Posterior cingulate gyrus (tissue), 11 donors: ENCODE measurements at places on chromosomes 7 and 10.

DNA sequence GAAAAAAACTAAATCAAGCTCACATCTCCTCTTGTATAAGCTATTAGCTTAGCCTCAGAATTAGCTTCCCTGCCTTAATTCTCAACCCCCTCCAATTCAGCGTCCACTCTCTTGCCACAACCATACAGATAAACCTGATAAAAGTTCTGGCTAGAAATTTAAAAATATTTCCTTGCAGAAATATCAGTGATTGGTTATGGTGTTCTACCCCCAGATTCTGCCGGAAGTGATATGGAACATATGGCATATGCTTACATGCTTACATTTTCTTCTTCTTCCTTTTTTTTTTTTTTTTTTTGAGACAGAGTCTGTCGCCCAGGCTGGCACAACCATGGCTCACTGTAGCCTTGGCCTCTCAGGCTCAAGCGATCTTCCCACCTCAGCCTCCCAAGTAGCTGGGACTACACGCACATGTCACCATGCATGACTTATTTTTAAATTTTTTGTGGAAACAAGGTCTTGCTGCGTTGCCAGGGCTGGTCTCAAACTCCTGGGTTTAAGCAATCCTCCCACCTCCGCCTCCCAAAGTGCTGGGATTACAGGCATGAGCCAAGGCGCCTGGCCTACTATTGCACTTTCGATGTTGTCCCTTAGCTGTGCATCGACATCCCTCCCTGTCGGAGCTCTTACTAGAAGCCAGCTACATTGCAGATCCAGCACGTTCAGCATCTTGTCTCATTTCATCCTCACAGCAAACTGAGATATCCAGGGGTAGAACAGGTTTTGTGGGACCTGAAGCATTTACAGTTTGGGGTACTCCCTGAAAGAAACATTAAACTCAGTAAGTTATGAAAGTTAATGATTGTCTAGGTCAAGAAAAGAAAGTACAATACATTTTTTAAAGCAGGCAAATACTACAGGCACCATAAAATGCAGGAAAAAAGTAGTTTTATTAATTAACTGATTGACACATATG lies 205.6 kb upstream of the TCF7L2 start:
- no peak for DNase-seq

DNA sequence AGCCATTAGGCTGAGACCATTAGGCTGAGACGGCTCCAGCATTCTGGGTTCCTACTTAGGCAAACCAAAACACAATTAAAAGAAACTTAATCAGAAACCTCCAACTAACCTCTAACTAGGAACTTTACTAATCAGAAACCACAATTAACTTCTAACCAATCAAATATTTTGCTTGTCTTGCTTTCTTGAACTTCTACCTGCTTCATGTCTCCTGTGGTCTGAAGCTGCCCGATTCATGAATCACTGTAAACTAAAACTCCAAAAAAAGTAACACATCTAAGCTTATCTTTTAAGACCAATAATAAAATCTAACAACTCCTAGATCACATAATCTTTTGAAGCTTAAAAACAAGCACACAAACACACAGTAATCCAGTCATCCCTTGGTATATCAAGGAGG lies 76.1 kb downstream of the PDSS1 start:
- DNase-seq = no peak

- peak; percentile 51 for DNase-seq
Observed at GRCh38 chr7:87934699-87935383, 790 bp downstream of the ADAM22 start.

DNA sequence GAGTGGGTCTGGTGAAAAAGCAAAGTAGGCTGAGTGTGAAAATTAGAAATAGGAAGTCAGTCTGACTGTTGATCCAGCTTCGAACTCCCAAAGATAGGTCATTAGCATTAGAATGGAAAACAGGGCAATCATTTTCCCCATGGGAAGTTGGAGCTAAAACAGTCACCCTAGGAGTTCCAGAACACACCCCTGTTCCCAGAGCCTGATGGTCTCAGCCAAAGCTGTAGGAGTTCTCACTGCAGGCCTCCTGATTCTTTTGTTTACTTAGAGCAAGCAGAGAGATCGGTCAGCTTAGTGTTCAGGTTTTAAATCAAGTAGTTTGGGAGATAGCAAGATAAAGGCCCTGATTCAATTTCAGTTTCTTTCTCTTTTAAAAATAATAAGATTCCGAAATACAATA lies 28.8 kb upstream of the JCAD start:
- DNase-seq = no peak

DNA sequence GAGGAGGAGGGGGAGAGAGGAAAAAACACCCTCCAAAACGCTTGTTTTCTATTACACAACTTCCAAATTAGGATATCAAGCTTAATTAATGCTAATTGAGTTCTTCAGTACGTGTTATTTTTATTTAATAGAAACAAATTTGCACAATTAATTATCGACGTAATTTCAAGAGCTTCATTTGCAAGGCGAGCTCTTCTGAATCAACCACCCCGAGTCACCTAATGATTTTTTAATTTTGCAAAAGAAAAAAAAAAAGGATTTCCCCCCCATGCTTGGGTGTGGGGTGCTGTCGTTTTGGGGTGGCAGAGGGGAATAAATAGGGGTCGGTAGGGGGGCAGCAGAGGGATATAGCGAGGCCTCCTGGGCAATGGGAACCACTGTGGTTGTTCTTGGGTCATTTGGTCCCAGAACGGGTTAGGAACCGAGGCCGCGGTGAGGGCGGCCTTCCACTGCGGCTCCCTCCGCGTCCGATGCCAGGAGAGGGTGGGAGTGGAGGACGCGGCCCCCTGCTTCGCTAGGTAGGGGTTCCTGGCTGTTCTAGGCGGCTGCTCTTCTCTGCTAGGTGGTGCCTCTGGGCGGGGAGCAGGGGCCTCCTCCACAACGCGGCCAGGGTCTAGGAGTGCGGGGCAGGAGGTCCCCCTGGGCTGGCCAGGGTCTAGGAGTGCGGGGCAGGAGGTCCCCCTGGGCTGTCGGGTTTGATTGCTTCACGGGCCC lies 7.3 kb downstream of the UNCX start:
- no peak for DNase-seq

DNA sequence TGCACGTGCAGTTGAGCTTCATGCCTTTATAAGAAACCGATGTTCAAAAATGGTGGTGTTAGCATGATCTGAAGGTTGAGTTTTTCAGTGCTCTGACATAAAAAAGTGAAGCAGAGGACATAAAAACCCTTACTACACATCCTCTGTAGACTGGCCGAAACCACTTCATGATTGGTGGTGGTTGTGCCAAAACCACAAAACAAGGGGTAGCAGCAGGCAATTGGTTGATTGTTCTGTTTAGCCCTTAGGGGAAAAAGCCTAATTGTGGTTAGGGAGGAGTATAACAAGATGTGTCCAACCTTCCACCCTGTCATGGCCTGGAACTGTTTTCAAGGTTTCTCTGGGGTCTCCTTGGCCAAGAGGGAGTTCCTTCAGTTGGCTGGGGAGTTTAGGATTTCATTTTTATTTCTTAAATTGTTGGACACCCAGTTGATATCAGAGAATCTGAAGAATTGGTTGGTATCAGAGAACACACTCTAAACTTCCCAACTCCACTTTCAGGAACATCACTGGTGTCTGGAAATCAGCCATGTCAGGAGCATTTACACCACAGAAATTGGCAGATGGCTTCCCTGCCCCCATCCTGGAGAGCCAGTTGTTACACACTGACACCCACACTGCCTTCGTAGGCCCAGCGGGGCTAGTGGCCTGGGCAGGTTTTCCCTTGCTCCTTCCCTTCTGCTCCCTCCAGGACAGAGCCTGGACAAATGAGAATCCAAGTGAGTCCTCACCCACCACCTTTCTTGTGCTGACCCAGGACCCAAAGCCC lies 18.8 kb downstream of the MRPS24 start:
- no peak for DNase-seq

DNA sequence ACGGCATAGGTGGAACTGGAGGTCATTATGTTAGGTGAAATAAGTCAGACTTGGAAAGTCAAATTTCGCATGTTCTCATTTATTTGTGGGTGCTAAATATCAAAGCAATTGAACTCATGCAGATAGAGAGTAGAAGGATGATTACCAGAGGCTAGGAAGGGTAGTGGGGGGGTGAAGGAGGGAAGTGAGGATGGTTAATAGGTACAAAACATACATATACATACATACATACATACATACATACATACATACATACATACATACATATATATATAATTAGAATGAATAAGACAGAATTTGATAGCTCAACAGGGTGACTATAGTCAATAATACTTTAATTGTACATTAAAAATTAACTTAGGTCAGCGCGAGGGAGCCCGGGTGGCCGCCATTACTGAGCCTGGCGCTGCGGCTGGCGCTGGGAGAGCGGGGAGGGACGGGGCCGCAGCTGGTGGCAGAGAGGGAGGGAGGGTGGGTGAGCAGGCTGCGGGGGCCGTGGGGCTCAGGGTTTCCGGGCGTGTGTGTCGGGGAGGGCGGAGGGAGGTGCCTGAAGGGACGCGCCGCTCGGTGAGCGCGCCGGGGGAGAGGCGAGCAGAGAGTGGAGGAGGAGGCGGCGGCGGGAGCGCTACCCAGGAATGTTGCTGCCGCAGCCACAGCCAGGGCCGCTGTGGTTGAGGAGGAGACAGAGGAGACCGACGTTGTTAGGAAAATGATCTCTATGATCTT lies 85.8 kb upstream of the EGFR start:
- peak; percentile 65 for DNase-seq

DNA sequence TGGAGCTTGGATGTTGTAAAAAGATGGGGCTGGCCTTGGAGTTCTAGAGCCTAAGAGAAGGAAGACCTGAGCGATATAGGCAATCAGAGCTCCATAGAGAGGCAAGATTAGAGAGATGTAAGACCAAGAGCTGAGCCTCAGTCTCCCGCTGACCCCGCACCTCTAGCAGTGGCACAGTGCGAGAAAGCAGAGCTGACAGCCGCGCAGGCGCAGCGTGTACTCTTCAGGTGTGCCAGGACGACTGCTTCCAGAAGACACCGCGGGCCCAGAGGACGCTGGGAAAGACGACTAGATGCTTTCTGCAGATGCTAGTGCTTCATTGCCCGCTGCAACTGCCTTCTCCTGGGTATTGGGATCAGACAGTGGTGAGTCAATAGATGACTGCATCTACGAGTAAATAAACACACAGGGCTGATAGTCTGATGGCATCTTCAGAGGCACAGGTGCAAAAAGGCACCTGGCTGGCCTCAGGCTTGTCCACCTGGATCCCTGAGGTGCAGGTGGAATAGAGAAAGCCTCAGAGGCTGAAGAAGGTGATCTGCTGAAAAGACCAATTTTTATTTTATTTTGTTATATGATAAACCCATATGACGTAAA lies 38.1 kb upstream of the CCDC6 start:
- no peak for DNase-seq

- DNase-seq = no peak
Observed at GRCh38 chr7:101418694-101419093, 56.0 kb downstream of the COL26A1 start.

DNA sequence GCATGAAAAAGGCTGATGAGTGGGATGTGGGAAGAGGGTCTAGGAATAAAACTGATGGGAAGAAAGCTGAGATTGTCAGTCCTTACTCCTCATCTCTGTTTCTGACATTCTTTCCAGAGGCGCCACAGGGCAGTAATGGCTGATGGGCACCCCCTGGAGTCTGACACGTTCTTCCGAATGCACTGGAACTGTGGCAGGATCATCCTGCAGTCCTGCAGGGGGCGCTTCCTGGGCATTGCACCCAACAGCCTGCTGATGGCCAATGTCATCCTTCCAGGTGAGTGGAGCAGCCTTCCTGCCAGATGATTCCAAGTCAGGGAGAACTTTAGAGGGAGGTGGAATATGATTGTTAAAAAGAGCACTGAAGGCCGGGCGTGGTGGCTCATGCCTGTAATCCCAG lies 4.8 kb downstream of the FSCN3 start:
- DNase-seq = no peak
